Right cardiac atrium (tissue), 5 donors: ENCODE measurements at places on chromosomes 4 and X.

- no peak for DNase-seq
Observed at GRCh38 chr4:83118869-83119268, 4.3 kb upstream of the PLAC8 start.

DNA sequence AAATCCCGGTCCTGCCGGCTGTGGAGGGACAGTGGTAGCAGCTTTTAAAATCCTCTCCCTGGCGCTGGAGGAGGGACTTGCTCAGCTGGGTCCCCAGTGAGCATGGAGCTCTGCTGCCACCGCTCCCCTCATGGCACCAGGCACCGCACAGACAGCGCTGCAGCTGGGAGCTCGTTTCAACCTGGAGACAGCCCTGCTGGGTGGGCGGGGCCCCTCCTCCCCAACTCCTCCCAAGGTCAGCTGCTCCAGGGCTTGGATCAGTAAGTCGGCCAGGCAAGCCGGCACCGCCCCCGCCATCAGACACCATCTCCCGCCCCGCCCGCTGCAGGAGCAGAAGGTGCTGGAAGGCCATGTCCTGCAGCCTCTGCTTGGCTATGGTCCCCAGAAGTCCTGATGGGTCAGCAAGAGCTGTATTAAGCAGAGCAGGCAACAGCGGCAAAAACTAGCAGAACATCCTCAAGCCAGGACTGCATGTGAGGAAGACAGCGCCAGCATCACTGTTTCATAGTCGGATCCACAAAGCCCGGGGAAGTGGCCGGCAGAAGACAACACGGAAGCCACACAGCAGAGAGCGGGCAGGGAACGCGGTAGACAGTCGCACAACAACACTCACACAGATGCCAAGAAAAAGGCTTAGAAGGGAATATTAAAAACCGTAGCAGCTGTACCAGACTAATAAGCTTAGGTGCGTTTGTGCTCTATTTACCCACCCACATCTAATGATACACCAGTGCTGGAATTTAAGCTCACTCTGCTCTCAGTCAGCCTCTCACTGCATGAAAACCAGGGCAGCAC, 16.2 kb downstream of the ZFYVE28 start:
- DNase-seq = peak; percentile 86

- DNase-seq = no peak
Observed at GRCh38 chr4:125994024-125994423, 679.3 kb downstream of the FAT4 start.

DNA sequence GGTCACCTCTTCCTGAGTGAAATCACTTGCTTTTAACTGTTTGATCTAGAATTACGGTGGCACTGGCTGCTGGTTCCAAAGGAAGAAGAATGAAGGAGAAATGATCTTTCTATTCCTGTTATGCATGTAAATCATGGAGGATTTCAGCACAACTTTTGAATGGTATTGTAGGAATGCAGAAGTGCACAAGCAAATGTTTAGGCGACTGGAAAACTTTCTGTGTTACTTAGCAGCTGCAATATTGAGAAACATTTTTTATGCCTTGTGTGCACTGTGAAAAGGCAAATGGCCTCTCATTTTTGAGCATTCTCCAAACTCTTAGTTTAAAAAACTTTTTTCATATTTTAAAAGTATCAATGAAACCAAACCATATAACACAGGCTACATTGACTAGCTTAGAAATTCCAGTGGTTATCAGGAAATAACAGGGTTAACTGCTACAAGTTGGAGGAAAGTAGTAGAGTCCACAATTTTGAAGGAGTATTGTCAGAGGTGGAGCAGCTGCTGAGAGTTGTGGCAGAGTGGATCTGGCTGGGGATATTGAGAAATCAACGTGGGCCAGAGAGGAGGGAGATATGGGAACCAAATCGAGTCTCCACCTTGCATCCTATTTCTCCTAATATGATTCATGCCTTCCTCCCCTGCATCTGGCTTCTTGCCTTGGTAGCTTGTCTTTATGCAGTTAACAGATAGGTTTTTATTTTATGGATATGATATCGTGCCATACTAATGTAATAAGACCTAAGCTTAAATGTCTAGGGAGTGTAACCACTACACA, 32.0 kb upstream of the FHL1 start:
- no peak for DNase-seq
